ENCODE measurements at places on chromosomes 11 and 22.

DNA sequence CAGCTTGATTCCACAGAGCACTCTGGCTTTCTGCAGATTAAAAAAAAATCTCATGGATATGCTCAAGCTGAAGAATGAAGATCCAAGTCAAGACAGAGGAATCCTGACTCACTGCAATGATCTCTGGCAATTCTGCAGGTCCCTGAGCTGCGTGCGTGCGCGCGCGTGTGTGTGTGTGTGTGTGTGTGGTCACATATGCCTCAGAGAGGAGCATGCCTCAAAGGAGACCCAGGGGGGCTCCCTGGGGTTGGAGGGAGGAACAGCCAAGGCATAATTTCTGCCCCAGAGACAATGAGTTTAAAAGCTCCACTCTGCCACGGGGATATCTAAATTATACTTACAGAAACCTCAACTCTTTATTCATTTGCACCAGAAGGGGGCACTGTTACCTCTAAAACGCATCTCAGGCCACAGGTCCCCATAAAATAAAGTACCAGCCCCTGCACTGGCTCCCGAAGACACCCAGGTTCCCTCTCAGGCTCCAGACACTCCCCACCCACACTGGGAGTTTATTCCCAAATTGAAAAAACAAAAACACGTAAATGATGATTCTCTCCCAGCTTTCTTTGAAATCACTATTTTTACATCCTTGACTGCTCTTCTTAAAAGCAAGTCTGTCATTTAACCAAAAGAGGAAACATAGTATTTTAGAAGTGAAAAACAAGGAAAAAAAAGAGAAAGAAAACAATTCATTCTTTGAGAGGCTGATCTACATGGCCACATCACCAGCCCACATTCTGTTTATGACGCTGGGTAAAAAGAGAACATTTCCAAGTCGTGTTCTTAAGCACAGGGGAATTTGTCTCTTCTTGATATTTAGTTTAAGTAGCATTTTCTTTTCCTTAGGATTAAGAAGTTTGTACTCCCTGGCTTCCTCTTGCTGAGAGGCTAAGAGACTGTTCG is 401.0 kb downstream of the LARGE1 start:
- DNase-seq = peak; percentile 41

- DNase-seq = no peak
These were observed at the start of gene OR4P4 for GRCh38 chr11:55634813-55635212. Gene OR4P4 (plus strand): TSS chr11:55635113.

GRCh38 chr11:121829159-121829643 is 286.8 kb downstream of the BLID start:
- DNase-seq = no peak

DNA sequence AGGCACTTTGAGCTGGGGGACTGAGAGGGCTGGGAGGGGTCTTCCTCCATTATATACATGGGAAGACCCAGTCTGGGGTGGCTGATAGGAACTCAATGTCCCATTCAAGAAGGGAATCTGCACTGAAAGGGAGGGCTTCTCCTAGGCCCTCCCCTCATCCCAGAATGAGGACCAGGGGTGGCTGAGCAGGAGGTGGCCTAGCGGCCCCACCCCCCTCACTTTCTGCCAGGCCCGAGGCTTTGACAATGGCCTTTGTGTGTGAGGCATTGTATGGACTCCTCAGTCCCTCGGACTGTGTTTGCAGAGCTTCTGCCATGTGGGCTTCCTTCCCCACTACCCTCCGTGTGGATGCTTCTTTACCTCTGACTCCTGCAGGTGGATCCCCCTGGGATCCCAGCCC is 65.7 kb downstream of the NECTIN1 start:
- DNase-seq = no peak

- no peak for DNase-seq
These were observed 478 bp upstream of the CD248 start for GRCh38 chr11:66317322-66317722.

GRCh38 chr11:41498726-41499125 is 39.3 kb upstream of the LRRC4C start:
- no peak for DNase-seq

- no peak for DNase-seq
These were observed 76.0 kb downstream of the FBLN1 start for GRCh38 chr22:45578524-45579147.

Measured in nephron progenitor cell (in vitro differentiated cells).